RCC 7860 (cell line): ENCODE measurements at places on chromosomes 1 and 21.
A peak's percentile ranks its signal among the peaks of the same experiment; 100 is the strongest.

DNA sequence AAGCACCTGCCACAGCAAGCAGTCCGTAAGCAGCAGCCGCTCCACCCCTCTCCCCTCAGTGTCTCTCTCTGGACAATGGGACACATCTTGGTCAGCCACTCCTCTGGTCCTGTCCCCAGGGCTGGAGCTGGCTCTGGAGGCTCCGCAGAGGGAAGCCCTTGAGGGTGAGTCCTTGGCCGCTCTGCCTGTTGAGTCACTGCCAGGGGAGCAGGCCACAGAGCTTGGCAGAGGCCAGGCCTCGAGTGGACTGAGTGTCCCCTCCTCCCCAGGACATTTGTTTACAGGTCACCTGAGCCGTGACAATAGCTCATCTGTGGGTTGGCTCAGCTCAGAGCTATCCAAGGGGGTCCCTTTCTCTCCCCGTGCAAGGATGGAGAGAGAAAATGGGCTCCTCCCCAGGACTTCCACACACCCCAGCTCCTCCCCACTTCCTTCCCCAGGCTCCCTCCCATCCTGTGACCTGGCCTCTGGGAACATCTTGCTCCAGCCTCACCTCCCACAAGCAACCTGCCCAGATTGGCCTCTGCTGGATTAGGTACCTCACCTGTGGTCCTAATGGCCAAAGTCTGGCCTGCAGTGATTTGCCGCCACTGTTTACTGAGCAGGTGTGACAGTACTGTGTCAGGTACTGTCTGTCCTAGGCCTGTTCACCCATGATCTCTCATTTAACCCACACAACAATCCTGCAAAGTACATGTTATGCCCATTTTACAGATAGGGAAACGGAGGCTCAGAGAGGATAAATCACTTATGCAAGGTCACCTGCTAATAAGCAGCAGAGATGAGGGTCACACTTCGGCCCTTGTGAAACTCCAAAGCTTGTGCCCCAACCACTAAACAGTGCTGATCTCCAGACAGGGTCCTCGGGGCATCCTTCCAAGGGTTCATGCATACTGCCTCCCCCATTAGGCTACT, 4.8 kb downstream of the FAM131C start:
- peak; percentile 44 for DNase-seq

DNA sequence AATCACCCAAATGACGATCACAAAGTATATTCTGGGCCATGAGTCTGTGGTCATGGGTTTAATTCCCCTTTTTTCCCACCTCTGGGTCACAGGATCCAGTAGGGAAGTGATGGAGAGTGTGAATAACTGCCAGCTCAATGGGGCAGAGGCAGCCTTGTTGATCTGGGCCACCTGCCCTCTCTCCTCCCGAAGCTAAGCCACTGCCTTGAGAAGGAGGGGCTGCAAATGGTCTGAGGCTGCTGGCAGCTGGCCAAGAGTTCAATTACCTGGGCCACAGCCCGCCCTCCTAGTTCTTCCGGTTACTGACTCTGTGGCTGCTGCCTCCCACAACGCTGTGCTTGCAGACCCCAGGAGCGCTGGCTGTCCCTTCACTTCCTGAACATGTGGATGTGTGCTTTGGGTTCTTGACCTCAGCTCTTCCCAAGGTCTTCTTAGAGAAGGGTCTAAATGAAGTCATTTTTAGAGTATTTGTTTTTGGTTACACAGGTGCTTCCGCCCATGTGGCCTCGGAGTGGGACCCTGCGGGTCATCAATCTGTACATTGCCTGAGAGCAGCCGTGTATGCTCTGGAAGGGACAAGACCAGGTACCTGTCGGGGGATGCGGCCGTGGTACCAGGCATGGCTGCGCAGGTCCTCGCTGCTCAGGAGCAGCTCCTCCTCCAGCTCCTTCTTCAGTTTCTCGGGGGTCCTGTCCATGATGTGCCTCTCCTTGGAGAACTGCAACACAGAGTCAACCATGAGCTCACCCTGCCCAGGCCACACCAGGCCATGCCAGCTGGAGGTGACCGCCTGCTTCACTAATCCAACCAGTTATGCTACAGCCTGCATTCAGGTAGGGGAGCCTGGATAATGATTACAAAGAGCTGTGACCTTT, 89.7 kb downstream of the BCAR3 start:
- peak; percentile 76 for DNase-seq

GRCh38 chr1:197590687-197591086, 184.6 kb downstream of the DENND1B start:
- DNase-seq = no peak

DNA sequence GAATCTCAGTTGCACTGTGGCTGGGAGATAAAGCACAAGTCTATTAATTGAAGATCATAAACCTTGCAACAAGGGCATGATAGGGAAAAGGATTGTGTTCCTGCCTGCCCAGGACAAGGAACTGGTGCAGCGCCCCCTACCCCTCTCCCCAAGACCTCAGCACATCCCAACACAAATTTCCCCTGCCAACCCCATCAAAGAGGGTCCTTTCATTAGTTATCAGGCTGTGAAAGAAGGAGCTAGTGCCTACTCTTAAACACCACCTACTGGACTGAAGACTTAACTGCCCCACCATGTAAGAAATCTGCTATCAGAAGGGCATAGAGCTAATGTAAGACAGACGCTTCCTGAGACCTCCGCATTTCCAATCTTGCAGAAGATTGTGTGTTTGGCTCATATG, 372.6 kb downstream of the AGBL4 start:
- no peak for DNase-seq

DNA sequence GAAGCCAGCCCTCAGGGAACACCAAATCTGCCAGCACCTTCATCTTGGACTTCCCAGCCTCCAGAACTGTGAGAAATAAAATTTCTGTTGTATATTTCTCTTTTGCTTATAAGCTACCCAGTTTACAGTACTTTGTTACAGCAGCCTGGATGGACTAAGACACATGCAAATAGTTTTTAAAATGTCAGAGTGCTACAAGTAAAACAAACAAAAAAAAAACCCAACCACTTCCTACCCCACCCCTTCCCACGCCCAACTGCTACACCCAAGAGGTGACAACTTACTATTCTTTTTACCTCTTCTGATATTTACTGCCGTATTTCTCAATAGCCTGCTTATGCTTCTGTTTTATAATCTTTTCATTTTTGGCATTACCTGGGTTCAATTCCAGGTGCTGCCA, 8.6 kb upstream of the SPSB1 start:
- DNase-seq = no peak

- DNase-seq = no peak
Observed at GRCh38 chr1:232965124-232965911, 14.9 kb downstream of the NTPCR start.

DNA sequence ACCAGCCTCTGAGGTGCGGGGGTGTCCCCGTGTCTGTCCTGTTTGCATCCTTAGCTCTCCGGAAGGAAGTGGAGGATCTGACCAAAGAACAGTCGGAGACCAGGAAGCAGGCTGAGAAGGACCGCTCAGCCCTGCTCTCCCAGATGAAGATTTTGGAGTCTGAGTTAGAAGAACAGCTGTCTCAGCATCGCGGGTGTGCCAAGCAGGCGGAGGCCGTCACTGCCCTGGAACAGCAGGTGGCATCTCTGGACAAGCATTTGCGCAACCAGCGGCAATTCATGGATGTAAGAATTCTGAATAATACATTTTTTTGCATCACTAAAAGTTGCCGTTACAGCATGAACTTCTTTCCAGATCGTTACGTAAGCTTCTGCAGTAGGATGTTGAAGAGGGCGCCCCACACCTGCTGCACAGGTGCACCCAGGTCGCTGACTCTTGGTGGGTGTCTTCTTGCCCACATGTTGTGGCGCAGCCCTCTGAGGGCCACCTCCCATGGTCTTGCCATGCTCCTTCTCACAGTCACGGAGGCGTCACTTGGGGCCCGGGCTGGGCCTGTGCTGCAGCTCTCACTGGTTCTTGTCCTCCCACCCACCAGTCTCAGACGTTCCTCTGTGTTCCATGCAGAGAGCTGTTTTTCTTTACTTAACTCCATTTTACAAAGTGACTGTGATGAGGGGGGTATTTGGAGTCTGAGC, 61.3 kb upstream of the DIP2A start:
- no peak for DNase-seq

- peak; percentile 72 for DNase-seq
Observed at GRCh38 chr1:101260556-101261350, 23.9 kb downstream of the S1PR1 start.

DNA sequence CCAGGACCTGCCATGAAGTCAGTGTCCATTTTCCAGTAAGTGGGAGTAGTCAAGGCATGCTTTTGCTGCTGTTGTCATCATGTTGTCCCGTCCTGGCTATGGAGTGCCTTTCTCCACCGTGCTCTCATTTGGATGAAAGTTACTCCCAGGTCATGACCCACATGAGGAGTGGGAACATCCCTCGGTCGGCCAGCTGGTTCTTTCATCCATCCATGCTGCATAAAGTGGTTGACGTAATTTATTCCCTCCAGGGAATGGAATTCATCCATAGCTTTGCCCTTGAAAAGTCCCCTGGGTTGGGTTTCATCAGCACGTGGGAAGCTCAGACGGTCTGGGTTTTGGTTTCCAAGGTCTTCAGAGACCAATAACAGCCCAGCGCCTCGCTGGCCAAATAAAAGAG, 11.6 kb downstream of the PLA2G2A start:
- no peak for DNase-seq

DNA sequence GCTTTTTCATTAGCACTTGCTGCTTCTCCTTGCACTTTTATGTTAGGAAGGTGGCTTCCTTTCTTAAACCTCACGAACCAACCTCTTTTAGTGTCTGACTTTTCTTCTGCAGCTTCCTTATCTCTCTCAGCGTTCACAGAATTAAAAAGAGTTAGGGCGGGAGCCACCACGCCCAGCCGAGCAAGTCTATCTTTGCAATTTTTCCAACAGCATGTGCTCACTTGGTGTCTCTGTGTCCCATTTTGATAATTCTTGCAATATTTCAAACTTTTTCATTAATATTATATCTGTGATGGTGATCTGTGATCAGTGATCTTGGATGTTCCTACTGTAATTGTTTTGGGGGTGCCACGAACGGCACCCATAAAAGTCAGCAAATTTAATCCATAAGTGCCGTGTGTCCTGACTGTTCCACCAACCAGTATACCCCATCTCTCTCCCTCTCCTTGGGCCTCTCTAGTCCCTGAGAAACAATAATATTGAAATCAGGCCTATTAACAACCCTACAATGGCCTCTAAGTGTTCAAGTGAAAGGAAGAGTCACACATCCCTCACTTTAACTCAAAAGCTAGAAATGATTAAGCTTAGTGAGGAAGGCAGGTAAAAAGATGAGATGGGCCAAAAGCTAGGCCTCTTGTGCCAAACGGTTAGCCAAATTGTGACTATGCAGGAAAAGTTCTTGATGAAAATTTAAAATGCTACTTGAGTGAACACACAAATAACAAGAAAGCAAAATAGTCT, 15.9 kb upstream of the ITPKB start:
- DNase-seq = no peak

DNA sequence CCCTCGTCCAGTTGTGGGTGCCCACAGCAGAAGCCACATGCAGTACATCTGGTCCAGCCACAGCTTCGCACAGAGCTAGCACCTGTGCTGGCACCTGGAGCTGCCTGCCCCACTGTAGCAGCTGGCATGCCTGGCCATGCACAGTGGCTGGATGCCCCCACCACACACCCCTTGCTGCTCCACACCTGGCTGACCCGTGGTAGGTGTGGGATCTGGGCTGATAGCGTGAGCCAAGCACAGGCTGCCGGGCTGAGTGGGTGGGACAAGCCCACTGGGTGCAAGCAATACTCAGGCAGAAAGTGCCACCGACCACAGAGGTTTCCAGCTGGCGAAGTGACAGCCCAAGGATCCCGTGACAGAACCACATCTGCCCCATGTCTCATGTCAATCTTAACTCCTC, 30.6 kb upstream of the BACE2 start:
- DNase-seq = no peak

GRCh38 chr1:70358921-70359564, 4.5 kb upstream of the ANKRD13C start:
- DNase-seq = peak; percentile 69

GRCh38 chr1:114453361-114453784, 57.6 kb downstream of the TRIM33 start:
- no peak for DNase-seq

DNA sequence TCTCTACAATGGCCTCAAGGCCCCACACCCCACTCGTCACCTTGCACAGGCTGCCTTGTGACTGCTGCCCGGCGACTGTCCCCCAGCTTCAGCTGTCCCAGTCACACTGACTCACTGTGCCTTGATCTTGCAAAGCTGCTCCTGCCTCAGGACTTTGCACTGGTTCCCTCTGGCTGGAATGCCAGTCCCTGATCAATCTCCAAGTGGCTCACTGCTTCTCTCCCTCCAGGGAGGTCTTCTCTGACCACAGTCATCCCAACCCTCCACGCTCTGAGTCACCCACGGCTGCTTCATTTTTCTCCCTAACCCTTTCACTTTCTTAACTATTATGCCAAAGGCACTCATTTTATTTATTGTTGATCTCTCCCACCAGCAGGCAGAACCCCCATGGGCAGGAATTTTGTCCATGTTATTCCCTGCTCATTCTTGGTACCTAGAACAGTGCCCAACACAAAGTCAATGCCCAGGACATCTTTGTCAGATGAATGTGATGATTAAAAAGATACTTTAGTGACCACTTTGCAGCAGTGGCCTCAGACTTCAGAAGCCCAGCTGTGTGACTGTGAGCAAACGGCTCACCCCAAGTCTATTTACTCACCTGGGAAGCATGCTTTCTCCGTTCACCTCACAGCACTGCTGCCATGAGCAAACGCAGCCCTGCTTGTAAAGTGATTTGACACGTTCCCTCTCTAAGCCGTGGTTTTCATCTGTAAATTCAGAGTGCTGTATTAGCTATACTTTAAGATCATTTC, 53.4 kb downstream of the ZBTB18 start:
- peak; percentile 99 for DNase-seq

DNA sequence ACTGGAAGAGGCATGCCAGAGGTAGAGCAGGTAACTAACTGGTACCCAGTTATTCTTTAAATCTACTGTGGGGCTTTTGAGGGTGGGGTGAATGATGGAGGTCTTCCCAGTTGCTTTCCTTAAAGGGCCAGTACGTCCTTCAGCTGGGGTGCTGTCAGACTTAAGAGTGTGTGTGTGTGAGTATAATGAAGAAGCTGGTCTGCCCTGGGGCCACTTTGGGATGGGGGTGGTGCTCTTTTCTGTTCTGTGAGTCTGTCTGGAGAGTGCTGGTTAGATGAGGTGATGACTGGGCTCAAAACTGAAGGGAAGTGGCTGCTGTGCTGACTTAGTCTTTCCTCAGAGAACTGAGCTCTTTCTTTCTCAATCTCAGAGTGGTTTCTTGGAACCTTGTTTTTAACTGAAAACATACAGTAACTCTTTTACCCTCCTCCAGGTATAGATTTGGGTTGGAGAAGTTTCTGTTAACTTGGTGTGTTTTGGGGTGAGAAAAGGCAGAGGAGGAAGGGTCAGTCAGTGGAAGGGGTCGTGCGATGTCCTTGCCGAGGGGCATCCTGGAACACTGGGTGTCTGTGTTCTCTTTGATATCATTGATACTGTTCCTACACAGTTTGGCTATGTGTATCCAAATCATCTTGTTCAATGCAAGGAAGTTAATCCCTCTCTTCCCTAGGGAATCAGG, 746 bp downstream of the MACF1 start:
- DNase-seq = peak; percentile 52
